ENCODE measurements at places on chromosomes 5 and 9.
A peak's percentile ranks its signal among the peaks of the same experiment; 100 is the strongest.

DNA sequence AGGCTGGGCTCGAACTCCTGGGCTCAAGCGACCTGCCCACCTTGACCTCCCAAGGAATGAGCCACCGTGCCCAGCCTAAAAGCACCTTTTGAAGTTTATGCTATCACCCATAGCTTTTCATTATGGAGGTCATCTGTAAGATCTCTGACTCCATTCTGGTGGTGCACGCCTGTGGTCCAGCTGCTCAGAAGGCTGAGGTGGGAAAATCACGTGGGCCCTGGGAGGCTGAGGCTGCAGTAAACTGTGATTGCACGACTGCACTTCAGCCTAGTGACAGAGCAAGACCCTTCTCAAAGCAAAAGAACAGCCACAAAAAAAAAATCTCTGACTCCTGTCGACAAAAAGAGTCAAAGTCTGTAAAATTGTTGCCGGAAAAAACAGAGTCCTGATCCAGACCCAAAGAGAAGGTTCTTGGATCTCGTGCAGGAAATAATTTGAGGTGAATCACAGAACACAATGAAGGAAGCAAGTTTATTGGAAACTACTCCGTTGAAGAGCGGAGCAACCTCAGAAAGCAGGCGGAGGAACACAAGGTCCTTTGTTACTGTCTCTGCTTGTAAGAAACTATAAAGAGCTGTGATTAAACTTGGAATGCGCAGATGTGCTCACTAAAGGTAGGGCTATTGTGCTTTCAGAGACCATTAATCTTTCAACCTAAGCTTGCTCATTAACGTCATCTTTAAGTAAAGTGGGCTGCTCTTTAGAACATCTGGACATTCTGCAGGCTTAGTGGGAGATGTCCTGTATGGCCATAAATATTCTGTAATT lies 2.0 kb upstream of the HAUS6 start:
- DNase-seq, result no peak

- DNase-seq, result no peak
Observed at GRCh38 chr5:36660397-36661049, 54.1 kb downstream of the SLC1A3 start.

DNA sequence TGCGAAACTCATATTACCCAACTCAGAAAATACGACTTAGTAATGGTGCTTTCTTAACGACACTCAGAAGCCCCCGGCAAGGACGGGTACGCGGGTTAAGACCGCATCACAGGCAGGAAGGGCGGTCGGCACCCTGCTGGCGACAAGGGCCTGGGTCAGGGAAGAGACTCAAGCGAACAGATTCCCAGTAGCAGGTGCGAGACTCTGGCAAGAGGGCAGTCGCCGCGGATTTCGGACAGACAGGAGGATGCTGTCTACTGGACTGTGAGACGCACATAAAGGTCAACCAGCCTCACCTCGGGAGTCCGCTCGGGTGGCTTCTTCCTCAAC lies 398 bp downstream of the RAPGEF6 start:
- peak; percentile 49 for DNase-seq

- no peak for DNase-seq
Observed at GRCh38 chr5:92640340-92640739, 940.7 kb downstream of the NR2F1-AS1 start.
